ENCODE measurements at places on chromosomes 4 and X.

GRCh38 chrX:435536-436122 is 48.9 kb upstream of the PPP2R3B start:
- no peak for DNase-seq

DNA sequence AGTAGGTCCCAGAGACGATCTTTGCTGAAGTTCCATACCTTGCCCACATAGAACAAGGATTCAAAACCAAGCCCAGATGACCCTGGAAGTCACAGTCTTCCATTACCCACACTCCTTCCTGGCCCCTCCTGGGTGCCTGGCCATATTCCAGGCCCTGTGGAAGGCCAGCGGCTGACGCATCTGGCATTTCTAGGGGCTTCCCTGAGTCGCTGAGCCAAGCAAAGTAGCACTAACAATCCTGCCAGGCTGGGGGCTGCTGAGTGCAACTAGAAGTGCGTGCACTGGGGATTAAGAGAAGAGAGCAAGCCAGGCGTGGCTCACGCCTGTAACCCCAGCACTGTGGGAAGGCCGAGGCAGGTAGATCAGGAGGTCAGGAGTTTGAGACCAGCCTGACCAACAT is 175.2 kb upstream of the CPEB2 start:
- DNase-seq: no peak

- DNase-seq: no peak
Measured at GRCh38 chr4:123485601-123486000, 89.0 kb downstream of the SPRY1 start.

- no peak for DNase-seq
Measured at GRCh38 chrX:39516427-39516841, 581.3 kb downstream of the BCOR start.

GRCh38 chrX:39811376-39811775 is 286.4 kb downstream of the BCOR start:
- no peak for DNase-seq

DNA sequence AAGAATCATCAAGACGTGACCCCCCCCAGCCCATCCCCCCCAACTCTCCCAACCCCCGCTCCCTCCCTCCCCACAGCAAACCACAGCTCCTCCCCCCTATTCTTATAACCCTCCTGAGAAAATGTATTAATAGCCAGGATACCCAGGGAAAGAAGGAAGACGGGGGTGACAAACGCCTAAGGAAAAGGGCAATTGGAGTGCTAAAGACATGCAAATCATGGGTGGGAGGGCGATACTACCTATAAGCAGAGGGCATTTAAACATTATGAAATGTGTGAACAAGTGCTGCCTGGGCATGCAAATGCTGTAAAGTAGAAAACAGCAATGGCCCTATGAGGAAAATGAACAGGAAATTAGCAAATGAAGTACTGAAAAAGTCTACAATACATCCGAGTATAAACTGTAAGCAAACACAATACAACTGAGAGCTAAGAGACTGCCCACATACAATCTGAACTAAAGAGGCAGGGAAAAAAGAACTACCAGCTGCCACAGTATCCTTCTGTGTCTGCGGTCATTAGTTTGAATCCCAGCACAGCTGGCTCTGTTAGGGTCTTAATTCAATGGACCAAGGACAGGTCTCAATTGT is 2.4 kb downstream of the CXXC4 start:
- DNase-seq: peak; percentile 8

GRCh38 chr4:181476508-181476890 is 766.7 kb upstream of the TENM3 start:
- DNase-seq: no peak

GRCh38 chrX:20067709-20068561 is 48.8 kb downstream of the MAP7D2 start:
- DNase-seq: peak; percentile 77

DNA sequence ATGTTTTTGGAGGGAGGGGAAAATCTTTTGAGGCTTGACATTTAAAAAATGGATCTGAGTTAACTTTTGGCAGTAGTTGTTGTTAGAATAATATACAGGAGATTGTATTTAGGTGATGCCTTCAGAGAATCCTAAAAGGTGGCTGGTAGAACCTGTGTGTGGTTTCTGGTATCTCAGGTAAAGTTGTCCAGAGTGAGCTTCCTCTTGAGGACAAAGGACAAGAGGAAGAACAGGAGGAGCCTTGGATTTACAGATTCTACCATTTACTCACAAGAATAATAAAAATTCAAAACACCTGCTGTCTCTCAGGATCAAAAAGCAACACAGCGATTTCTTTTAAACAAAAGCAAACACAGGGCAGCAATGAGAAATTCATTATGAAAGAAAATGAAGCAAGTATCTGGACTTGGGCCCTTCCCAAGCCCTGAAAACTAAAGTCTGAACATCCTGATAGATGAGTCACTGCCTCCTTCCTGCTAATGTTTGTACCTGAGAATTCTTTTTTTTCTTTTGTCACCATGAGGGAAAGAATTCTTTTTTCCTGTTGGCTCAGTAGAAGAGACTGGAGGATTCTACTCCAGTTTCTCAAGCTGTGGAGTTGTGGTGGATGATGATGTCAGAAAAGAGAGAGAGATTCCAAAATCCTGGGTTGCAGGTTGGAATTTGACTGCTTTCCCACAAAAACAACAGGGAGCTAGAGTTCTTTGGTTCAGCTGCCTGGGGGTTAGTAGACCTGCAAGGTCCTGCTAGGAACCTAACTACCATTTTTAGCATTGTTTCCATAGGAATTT is 31.5 kb upstream of the RAPGEF2 start:
- no peak for DNase-seq

- DNase-seq: peak; percentile 76
Measured at GRCh38 chr4:41360214-41360920, 103.6 kb downstream of the UCHL1 start.

DNA sequence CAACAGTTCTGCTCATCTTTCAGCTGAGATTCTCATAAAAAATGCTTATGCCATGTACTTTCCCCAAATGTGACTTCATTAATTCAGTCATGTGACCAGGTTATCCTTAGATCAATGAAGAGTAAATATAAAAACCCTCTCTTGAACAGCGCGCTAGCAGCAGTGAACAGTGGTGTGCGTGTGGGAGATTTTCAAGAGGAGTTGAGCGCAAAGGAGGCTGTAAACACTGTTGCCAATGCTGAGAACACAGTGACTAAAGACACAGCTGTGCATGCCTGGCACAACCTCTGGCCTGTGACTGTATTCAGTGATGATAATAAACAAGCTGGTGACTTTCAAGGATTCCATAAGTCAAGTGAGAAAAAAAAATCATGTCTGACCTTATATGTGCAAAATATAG is 25.1 kb downstream of the MSX1 start:
- DNase-seq: no peak

DNA sequence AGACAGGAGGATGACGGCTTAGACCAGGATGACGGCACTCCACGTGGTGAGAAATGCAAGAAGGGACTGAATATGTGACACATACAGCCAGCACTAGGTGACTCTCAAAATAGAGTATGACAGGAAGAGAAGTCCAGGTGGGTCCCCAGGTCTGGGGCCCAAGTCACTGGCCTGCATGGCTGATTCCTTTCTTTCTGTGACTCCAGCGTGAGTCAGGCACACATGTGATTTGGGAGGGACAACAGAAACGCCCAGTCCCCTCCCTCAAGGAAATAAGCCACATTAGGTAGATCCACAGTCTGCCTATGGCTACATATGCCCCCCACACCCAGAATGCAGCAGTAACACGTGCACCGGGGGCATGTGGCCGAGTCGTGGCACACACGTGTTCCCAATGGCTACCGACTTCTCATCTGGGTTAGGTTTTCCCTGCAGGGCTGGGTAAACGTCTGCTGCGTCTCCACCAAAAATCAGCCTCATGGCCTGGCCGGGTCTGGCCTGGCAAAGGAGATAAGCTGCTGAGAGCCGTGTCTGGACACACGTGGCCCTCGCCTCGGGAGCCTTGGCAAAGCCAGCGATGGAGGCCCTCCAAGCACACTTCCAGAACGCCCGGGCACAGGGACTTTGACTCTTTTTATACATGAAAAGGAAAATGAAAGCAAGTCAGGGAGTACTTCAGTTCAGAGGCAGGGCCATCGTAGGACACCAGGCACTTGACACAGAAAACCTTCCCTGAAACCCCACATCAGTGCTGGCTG is 19.3 kb downstream of the SEL1L3 start:
- DNase-seq: no peak

GRCh38 chr4:147310312-147310711 is 170.6 kb upstream of the EDNRA start:
- DNase-seq: no peak

- DNase-seq: no peak
Measured at GRCh38 chr4:161314371-161314770, 849.4 kb downstream of the FSTL5 start.

DNA sequence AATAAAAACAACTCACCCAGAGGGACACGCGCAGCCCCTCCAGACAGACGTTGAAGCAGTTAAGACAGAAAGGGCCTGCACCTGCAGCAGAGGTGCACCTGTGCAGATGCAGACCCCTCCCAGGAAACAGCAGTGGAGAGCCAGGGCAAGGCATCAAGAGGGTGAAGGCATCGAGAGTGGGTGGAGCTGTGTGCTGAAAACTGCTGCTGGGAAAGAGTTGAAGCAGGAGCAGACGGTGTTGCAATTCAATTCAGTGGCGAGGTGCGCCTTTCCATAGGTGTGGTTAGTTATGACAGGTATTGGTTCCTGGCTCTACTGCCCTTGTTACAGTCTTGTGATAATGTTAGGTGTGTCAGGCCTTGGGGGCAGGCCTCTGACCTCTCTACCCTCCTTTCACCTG is 16.7 kb downstream of the LETM1 start:
- DNase-seq: no peak

DNA sequence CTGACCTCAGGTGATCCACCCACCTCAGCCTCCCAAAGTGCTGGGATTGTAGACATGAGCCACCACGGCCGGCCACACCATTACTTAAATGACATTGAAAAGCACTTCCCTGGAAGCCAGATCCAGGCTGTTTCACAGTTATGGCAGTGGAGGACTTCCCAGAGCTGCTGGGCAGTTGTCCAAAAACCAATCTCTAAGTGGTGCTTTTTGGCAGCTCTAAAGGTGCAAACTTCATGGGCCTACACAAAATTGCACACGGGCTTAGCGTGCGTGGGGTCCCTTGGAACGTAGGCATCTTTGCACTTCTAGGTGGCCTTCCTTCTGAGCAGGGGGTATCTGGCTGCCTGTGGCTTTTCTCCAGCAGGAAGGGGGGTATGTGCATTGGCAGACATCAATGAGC is 172.3 kb downstream of the SHOX start:
- no peak for DNase-seq

DNA sequence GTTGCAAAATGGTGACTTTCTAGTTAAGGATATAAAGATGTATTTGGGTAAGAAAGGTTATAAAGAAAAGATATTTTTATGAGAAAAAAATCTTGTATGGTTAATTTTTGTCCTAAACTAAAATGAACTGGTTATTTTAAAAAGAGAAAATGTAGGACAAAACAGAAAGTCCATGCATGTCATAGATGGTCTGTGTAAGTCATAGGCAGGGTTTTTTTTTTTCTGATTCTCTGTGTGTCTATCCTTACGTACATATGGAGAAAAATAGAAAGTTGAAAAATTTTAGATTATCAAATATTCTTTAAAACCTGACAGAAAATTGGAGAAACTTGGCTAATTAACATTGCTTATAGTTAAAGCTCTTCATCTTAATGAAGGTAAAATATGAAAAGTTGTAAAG is 493.4 kb downstream of the IQCM start:
- DNase-seq: no peak

All from NCI-H1092 (cell line).